ENCODE measurements at places on chromosomes 7 and 10.
A peak's percentile ranks its signal among the peaks of the same experiment; 100 is the strongest.

GRCh38 chr10:72340510-72341261 is 14.0 kb downstream of the DNAJB12 start:
- peak; percentile 87 for DNase-seq

DNA sequence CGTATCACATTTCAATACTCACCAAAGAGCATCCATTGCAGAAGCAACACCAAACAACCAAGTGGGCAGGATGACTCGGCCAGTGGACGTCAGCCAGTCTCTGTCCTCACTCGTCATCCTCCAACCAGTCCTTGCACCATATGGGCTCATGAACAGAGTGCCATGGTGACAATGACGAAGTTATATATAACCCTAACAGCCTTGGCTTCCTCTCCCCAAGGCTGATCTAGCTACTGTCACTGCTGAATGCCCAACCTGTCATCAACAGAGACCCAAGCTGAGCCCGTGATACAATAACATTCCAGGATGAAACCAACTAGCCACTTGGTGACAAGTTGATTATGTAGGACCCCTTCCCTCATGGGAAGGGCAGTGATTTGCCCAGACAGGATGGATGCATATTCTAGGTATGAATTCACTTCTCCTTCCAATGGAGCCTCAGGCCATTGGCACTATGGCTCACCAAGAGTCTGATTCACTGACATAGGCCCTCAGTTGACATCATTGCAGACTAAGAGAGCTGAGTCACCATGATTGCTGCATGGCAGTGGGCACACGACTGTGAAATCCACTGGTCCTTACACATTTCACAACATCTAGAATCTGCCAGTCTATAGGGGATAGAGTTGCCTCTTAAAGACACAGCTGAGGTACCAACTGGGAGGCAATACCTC is 26.3 kb upstream of the PPIF start:
- no peak for DNase-seq

DNA sequence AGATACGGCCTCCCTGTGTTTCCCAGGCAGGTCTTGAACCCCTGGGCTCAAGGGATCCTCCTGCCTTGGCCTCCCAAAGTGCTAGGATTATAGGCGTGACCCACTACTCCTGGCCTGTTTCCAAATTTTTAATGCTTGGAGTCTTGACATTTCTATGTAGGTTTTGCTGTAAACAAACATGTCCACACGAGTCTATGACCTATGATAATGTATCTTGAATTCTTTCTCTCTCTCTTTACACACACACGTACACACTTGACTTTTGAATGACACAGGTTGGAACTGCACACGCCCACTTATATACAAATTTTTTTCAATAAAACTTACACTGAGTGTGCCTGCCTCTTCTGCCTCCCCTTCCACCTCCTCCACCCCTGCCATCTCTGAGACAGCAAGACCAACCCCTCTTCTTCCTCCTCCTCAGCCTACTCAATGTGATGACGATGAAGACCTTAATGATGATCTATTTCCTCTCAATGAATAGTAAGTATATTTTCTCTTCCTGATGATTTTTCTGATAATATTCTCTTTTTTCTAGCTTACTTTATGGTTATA is 44.1 kb upstream of the LAMB1 start:
- no peak for DNase-seq

DNA sequence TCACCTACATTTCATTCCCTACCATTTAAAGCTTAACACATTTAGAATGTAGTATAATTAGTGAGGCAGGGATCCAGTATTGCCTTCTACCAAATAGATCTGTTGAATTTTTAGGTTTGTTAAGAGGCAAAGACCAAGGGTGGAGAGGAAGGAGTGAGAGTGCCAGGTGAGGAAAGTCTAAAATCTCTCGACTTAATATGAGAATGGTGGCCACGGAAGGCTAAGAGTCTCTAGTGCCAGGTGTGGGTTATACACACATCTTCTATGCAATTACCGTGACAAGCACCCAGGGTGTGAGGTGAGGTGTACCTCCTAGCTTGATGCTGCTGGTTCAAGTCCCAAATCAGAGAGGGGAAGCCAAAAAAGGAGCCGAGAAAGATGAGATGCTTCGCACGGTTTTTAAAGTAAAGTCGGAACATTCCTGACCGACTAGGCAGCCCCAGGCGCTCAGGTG is 439 bp downstream of the IQUB start:
- no peak for DNase-seq

- DNase-seq: no peak
Measured at GRCh38 chr10:112624546-112625048, 177.6 kb downstream of the VTI1A start.

GRCh38 chr10:78264361-78264760 is 230.7 kb downstream of the RPS24 start:
- no peak for DNase-seq

- peak; percentile 64 for DNase-seq
Measured at GRCh38 chr10:114703377-114704107, 45.5 kb upstream of the ABLIM1 start.
